GM12892 (cell line): ENCODE measurements at places on chromosomes 16 and 17.
A peak's percentile ranks its signal among the peaks of the same experiment; 100 is the strongest.

- no peak for DNase-seq
Observed at GRCh38 chr17:19672009-19672750, 23.6 kb downstream of the ALDH3A2 start.

GRCh38 chr17:81947189-81947588, at the start of gene MYADML2:
Gene MYADML2, minus strand, starts transcription at chr17:81947233. Its CDS starts 5,492 bp downstream, at chr17:81941741.
- DNase-seq, result no peak

- no peak for DNase-seq
Observed at GRCh38 chr16:330741-331140, 21.8 kb downstream of the AXIN1 start.

- peak; percentile 5 for DNase-seq
Observed at GRCh38 chr16:67543582-67543981, 15.0 kb downstream of the RIPOR1 start.

DNA sequence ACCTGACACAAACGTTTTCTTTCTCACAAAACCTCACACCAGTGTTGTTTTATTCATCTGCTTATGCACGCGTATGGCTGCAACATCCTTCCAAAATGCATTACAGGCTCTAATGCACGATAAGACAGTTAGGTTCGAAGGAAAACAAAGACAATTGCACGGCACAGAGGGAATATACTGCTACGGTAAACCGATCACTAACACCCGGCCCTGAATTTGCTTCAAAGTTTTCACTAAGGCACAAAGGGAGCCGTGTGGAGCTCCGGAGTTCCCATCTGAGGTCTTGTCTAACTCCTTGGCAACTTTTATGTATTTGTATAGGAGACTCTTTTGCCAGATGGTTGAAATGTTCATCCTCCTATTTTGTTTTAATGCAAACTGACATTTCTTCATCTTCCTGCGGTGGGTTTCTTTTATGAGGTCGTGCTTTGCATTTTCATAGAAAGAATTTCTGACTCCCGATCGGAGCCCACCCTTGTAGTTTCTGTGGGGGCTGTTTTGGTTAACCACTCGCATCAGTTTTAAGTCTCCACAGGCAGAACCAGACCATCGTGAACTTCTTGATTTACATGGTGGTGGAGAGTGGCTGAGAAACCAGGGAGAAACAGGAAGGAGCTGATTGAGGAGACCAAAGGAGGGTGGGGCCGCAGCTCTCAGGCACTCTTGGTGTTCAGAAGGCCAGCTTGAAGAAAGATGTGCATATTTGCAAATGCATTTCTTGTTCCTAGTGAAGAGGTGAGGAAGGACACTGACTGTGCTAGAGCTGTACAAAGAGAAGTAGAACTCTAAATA, 516.8 kb downstream of the MAF start:
- no peak for DNase-seq

DNA sequence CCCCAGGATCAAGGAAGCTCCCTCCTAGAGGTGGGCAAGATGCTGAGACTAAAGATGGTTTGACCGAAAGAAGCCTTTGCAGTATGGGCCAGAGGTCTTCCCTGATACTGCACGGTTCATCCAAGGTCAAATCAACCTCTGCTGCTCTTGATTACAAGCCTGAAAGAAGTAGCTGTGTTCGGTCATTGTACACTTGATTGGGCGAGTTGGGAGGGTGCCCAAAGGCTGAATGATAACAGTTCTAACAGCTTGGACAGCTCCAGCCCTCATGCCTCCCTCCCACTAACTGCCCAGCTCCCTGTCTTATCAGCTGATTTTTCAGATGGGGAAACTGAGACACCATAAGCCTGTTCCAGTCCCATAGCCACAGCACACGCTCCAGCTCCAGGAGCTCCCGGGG, 42.8 kb downstream of the ABCC12 start:
- DNase-seq, result no peak

DNA sequence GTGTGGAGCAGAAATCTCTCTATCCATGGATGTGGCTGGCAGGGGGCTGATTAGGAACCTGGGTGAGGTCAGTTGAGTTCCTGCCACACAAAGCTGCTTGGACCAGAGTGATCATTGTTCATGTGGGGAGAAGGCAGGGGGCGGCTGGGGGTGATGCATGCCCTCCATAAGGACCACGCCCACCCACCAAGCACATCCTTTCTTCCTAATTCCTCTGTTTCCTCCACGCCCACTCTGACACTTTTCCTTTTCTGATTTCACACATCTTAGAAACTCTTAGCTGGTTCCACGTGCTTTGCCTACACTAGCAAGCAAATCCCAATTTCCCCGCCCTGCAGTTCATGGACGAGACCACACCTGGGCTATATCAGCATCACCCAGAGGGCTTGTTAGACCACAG, 108.5 kb downstream of the SDK2 start:
- DNase-seq, result no peak

DNA sequence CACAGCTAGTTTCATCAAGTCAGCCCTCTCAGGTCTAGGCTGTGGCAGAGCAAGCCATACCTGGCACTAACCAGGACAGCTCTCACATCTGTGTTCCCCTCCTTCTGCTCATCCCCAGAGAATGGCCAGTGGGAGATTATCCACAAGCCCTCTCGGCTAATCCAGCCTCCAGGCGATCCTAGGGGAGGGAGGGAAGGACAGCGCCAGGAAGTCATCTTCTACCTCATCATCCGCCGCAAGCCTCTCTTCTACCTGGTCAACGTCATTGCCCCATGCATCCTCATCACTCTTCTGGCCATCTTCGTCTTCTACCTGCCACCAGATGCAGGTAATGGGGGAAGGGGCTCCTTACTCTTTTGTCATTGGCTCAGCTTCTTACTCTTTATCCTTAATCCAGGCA, 3.6 kb downstream of the CHRNB1 start:
- no peak for DNase-seq

- no peak for DNase-seq
Observed at GRCh38 chr17:58412961-58413586, 4.3 kb downstream of the RNF43 start.
